ENCODE measurements at places on chromosomes 16 and 17.

DNA sequence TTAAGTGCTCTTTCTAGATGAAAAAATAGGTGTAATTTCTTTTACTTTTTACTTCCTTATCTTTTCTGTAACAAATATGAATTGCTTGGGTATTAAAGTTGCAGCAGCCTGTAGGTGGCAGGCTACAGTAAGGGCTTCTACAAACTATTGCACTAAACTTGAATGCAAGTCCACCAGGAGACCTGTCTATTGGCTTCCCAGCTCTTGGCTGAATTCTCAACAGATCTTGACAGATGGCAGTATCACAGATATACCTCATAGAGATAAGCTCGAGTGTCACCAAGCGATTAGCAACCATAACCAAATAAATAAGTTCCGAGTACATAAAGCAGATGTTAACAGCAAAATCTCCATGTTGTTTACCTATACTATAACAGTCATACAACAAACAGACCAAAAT is 5.9 kb downstream of the BBS2 start:
- peak; percentile 13 for DNase-seq

DNA sequence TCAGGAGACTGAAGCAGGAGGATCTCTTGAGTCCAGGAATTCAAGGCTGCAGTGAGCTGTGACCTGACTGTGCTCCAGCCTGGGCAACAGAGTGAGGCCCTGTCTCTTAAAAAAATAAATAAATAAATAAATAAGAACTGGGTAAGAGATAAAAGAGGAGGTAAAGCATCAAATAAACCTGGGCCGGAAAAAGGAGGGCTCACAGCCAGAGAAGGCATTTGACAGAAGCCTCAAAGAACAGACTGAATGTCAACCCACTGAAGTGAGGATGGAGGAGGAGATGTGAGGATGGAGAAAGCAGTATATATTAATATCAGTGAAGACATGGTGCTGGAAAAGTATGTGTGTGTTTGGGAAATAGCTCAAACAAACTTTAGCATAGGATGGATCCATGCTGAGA is 6.1 kb downstream of the NOG start:
- no peak for DNase-seq

DNA sequence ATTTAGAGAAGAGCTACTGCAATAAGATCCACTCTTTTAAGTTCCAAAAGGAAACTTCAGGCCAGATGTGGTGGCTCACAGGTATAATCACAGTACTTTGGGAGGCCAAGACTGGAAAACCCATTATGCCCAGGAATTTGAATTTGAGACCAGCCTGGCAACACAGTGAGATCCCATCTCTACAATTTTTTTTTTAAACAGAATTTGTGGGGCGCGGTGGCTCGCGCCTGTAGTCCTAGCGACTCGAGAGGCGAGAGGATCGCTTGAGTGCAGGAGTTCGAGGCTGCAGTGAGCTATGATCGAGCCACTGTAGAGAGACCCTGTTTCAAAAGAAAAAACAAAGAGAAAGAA is 793 bp downstream of the COG7 start:
- DNase-seq = no peak

GRCh38 chr17:67982034-67982640 is 14.1 kb downstream of the C17orf58 start:
- no peak for DNase-seq

- DNase-seq = no peak
Observed at GRCh38 chr17:79022507-79022991, 1.4 kb upstream of the C1QTNF1 start.

DNA sequence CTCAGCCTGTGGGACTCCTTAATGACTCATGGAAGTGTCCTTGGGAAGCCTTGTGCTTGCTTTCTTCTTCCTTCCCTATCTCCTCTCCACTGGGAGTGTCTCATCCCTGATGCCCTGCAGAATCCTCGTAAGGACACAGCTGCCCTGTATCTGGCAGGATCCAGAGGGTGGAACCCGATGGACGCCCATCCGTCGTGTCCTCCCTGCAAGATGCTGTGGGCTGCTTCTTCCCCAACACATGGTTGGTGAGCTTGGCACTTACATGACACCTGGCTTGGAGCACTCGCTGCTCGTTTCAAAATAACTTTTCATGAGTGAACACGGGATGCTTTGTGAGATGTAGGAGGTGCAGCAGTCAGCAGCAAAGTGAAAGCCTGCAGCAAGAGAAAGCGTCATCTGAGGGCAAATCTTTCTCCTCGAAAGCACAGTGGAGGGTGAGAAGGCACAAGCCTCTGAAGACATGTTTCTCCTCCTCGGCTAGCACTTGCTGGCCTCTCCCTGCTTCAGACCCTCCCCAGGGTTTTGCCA is 3.3 kb downstream of the CCL15 start:
- DNase-seq = no peak

DNA sequence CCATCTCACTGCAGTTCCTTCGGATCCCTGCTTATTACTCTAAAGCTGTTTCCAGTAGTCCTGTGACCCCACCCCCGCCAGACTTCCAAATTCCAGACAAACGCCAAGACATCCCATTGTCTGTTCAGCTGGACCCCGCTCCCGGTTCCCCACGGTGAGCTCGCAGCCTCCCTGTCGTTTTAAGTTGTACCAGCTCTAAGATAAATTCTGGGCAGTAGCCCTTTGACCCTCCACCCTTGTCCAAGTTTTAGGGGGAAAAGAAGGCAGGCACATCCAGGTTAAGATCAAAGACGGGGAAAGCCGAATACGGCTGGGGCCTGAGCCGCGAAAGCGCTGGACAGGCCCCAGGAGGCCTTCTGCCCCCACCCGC is 589 bp downstream of the ARL6IP1 start:
- DNase-seq = no peak

GRCh38 chr17:17001874-17002520 is 30.1 kb upstream of the TNFRSF13B start:
- DNase-seq = peak; percentile 80

DNA sequence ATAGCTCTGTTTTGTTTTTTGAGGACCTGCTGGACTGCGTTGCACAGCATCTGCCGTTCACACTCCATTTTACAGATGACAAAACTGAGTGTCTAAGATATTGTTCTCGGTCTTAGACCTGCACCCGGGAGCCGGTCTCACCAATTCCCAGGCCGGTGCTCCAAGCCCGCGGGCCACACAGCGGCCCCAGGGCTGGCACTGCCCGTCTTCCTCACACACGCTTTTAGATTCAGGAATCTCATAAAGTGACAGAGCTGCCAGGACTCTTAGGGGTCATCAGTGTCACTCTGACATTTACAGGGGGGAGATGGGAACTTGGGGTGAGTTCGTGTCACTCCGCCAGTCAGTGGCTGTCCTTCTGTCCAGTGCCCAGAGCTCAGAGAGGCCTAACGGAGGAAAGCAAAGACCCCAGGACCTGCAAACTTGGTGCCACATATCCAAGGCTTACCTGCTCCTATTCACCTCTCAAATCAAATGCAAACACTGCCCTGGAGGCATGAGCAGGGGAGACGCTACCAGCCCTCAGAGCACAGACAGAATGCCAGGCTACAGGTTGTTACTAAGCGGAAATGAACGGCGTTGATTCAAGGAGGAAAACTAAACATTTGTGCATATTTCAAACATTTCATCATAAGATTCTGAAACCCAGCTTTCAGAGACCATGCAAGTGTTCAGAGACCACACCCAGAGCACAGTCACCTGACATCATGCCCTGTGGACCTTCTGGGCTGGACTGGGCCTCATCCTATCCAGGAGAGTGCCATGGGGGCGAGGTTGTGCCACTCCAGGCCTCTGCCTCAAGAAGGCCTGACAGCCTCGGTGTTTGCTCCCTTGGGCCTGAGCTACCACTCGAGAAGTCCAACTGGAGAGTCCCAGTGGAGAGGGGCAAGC is 29.5 kb downstream of the TNFRSF13B start:
- DNase-seq = no peak

DNA sequence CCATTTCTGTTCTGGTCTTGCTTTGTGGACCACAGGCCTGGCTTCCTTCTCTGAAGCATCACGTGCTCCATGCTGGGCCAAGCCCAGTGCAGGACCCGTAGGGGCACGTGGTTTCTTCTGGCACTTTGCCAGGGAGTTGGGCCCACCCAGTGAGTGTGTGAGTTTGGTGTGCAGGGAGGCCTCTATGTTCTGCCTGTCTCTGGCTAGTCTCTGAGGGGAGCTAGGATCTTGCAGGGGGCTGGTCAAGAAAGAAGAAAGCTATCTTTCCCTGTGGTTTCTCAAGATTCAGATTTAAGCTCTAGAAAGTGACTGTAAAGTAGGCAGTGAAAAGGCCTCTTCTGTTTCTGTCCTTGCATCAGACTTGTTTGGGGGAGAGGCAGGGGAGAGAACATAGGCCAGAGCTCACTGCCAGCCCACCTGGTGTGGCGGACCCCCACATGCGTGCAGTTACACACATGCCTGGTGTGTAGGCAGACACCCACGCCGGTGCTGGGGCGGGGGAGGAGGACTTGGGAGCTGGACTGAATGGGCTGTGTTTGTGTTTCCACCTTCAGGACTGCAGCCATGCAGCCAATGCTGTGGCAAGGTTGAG is 11.8 kb downstream of the LASP1 start:
- DNase-seq = no peak

- no peak for DNase-seq
Observed at GRCh38 chr17:48718761-48719641, 3.3 kb downstream of the PRAC1 start.

- DNase-seq = no peak
Observed at GRCh38 chr17:16905593-16906191, 66.2 kb downstream of the TNFRSF13B start.

Measured in SHP77 treated with DMSO at 0.1 percent for 48 hours (cell line).